Bone marrow (tissue), 2 donors: ENCODE measurements at places on chromosomes 3 and 15.

DNA sequence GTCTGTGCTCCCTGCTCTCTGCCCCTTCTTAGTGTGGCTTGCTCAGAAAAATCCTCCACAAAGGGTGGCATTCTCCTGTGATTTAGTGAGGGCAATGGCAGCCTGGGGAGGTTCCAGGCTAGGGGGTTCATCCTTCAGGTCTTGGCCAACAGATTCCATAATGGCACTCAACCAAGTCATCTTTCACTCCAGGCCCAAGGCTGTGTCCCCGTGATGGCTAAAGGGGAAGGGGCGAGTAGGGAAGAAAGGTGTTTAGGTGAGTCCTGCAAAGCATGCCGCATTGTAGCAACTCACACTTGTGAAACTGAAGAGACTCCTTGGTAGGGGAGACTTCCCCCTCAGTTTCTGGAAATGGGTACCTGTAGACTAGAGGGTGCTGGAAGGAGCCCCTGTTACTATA, 105.6 kb downstream of the THSD4 start:
- DNase-seq = no peak

DNA sequence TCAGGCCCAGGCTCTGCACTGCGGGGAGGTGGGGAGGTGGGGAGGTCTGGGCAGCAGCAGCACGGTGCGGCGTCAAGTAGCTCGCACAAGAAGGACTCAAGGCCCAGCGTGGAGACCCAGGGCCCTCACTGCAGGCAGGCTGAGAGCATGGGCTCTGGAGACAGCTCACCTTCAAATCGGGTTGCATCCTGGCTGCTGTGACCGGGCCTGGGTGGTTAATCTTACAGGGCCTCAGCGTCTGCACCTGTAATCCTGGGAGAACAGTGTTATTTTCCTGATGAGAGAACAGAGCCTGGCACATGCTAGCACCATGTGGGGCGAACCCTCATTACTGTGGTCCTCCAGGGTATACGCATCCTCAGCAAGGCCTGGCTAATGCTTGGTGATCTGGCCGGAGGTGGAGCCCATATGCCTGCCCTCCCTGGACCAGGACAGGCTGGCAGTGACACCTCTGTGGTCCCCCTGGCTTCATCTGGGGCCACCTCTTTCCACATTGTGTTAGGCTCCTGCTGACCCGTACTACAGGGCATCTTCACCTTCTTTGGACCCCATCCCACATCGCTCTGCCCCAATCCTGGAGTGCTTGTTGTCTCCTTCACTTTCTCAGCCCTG, 55.5 kb downstream of the RGMA start:
- no peak for DNase-seq

DNA sequence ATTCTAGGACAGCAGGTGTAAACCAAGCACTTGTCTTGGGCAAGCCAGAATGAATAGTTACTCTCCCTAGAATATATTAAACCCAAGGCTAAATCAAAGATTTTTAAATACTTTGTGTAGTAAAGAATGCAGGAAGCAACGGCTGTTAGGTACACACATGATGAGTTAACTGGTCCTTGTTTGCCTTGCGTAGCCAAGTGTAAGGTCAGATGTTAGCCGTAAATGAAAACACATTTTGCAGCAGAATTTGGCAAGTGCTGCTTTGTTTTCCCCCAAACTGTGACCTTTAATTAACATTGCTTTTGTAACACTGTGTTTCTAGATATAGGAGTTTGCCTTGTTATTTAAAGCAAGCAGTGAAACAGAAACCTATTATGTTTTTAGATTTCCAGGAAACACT, 368.7 kb downstream of the IL5RA start:
- DNase-seq = no peak

DNA sequence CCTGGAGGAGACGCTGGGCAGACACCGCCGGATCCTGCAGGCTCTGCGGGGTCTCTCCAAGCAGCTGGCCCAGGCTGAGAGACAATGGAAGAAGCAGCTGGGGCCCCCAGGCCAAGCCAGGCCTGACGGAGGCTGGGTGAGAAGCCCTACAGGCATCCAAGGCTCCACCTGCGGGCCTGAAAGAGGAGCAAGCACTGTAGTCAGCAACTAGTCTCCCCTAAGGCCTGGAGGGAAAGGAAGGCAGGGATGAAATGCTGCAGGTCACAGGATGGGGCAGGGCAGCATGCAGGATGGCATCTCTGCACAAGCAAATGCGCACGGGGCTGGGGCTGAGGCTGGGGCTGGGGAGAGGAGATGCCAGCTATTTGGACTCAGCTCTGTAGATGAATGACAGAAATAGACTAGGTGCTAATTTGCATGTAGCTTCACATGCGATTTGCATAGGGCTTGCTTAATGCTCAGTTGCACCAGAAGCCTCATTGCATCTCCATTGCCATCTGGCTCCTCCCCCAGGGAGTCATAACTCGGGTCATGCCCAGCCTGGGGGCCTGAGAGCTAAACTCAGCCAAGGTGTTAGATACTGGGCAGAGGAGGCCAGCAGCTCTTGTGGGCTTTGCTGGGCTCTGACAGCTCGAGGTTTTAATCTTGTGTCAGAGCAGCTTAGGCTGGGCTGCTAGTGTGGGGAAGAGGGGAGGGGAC, 5.2 kb upstream of the CPLX3 start:
- no peak for DNase-seq

- no peak for DNase-seq
Observed at GRCh38 chr3:190169243-190169642, 48.5 kb upstream of the P3H2 start.

DNA sequence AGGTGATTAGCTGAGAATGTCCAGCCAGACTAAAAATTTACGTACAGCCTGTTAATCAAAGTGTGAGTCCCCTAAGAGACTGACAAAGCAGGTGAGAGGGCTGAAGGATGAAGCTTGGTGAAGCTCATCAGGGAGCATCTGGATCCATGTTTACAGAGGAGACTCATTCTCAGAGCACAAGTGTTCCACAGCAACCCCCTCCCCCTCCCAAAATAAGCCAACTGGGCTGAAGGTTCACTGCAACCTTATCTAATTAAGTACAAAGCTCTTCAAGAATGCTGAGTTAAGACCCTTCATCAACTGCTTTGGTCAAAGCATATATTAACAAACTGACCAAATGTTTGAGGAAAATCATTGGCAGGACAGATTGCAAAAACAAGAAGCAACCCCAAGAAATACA, 262.6 kb upstream of the ZNF385D start:
- DNase-seq = no peak

DNA sequence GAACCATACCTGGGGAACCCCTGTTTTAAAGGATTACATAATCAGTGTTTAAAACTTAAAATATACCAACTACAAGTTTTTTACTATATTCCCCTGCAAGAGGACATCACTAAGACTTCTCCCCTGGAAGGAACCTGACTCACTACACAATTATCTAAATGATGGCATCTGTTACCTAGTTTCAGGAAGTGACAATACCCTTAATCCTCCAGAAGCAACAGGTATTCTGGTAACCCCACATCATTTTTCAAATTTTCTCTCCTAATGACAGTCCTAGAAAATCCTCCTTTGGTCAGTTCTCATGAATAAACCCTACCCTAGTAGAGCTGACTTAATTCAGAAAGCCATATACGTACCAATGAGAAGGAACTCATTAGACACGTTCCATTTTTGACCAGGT, 78.4 kb downstream of the RFX7 start:
- no peak for DNase-seq

DNA sequence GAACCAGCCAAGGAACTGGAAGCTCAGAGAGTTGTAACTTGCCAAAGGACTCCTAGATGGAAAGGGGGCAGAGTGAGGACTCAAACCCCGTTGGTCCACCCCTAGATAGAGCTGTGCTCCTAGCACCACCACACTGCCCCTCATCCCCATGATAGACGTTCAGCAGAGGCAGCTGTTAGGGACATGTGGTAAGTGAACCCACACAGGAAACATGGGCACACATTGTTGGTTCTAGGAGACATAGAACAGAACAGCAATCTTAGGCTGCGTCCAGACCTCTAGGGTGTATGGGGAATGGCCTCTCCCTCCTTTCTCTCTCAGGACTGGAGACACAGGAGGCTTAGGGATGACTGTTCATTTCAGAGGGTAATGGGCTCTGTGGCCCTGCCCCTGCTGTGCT, 102.7 kb downstream of the ANP32A start:
- no peak for DNase-seq

DNA sequence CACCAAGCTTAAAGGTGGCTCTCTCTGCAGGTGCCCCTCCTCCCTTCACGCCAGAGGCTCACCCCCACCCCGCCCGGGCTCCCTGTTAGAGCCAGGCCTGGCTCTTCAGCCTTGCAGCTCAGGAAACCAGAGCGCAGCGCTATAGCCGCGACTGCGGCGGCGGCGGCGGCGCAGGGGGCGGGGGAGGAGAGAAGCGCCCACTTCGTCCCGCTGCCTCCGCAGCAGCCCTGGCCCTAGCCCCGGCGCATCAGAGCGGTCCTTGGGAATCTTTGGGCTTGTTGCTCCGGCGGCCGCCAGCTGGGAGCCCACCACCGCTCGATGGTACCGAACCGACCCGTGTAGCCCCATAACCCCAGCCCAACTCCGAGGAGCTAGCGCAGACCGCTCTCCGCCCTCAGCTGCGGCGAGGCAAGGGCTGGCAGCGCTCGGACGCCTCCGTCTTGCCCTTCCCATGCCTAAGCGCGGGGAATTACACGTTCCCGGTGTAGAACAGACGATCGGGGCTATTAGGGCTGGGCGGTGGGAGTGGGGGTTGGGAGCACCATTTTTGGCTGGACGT, 1.2 kb downstream of the RASGRF1 start:
- DNase-seq = no peak

DNA sequence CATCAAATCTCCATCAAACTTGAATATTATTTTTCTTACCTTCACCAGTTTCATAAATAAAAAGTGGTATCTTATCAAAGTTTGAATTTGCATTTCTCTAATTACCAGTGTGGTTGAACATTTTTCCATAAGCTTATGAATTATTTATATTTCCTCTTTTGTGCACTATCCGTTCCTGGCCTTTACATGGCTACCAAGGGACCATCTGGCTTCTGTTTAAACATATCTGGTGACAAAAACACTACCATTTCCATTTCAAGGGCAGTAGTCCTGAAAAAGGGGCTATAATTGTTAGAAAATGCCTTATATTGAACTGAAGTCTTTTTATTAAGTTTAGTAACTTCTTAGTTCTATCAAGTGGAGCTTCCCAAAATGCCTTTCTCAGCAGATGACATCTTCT, 44.3 kb upstream of the TM4SF4 start:
- DNase-seq = no peak

DNA sequence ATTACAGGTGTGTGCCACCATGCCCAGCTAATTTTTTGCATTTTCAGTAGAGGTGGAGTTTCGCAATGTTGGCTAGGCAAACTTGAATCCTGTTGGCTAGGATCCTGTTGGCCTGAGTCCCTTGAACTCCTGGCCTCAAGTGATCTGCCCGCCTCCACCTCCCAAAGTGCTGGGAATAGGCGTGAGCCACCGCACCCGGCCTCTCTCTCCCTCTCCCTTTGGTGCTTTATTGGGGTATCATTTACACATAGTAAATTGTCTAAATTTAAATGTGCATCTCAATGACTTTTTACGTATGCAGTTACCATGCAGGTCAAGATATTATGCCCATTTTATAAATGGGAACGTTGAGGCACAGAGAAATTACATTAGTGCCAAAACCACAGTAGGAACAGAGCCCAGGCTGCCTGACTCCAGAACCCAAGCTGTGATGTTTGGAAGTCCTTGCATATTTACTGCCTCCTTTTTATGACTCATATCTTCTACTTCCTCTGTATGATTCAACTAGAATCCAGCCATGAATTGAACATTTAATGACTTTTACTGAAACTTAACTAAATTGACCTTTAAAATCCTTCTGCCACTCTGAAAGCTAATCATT, 34.0 kb upstream of the RPP14 start:
- DNase-seq = no peak

DNA sequence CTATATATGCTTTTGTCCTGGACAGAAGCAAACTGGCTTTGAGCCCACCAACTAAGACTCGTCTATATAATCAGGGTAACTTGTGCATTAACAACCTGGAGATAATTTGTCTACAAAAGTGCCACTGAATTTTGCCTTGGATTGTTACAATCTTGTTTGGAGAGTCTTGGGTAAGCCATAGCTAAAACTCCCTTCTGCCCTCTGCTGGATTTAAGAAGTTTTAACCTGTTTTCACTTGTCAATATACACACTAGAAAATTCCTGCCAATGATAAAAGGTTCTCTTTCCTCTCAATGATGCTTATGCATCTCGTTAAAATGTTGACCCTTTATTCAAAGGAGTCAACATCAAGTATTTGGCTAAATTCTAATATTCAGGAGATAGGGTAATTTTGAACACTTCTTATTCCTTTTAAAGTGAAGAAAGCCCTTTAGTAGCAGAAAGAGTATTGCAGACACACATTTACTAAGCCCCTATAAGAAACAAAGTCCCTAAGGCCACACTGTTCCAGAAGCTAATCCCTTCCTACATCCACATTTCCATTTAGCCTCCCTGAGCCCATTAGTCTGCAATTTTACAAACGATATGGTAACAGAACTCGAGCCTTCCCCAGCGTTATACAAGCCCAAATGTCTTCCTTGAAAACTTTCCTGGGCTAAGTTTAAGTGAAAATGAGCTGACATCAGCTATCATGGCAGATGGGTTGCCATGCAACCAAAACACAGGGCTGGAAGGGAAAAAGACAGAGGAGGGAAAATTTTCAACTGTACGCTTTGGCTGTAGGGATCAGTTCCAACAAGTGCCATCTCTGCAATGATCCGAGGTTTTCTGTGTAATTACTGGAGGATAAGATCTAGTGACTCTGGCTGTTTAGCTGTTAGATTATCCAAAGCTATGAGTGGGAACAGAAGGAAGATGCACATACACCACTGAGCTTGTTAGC, 75.9 kb upstream of the FGF12 start:
- peak; percentile 34 for DNase-seq

DNA sequence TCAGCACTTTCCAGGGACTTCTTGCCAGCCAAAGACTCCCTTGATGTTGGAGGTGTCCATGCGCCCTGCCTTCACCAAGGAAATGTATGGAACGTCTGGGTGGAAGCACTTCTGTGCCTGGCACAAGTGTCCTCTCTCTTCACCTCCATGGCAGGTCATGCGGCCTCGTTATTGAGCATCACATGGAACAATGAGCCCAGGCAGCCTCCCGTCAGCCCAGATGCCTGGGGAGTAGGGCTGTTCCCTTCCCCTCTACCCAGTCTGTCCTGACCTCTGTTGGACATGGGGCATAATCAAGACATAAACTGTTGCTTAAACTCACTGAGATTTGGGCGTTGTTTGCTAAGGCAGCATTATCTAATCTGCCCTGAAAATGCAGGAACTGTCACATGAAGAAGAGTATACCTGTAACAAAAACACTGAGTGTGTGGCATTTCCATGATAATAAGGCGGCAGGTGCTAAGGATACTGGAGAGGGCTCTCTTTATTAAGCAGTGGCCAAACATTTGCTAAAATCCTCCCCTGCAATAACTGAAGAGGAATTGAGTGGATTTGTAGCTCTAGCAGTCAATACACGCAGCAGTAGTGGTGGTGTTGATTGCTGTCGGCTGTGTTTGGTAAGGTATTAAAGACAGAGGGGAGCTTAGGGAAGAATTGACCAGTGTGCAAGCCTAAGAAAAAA, 338.2 kb upstream of the ATP10A start:
- DNase-seq = no peak

GRCh38 chr3:171640520-171641412, 169.5 kb downstream of the PLD1 start:
- no peak for DNase-seq

GRCh38 chr3:184832903-184833302, 20.9 kb downstream of the VPS8 start:
- no peak for DNase-seq
